ENCODE measurements at places on chromosomes 1 and 21.

GRCh38 chr1:171801487-171801891, 20.0 kb downstream of the METTL13 start:
- no peak for DNase-seq

DNA sequence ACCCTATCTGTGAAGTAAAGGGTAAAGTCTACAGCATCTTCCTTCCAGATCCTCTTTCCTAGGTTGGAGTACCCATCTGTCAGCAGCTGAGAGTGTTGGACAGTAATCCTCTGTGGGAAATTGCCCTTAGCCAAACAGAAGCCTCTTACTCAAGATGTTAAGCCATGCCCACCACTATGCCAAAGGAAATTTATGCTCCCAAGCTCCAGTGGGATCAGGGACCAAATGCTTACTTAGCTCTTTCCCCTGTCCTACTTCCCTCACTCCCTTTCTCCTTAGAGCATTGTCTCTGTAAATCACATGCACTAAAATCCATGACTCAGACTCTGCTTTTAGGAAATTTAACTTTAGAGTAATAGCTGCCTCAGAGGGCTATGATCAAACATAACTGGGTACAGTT, 254.0 kb downstream of the BRINP2 start:
- no peak for DNase-seq

DNA sequence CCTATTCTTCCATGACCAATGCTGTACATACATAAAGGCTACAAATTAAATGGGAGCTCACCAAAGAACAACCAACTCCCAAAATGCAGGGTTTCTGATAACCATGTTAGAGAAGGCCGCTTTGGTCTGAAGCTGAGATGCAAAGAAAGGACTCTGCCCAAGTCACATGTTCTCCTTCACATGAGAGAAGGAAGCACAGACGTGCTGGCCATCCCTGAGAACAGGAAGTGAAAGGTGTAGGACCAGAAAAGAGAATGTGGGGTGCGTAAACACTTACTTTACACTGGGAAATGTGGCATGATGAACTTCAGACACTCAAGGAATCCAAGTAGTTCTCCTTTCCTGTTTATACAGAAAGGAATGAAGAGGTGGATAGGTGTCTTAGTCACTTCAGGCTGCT, 31.7 kb upstream of the TADA1 start:
- no peak for DNase-seq

DNA sequence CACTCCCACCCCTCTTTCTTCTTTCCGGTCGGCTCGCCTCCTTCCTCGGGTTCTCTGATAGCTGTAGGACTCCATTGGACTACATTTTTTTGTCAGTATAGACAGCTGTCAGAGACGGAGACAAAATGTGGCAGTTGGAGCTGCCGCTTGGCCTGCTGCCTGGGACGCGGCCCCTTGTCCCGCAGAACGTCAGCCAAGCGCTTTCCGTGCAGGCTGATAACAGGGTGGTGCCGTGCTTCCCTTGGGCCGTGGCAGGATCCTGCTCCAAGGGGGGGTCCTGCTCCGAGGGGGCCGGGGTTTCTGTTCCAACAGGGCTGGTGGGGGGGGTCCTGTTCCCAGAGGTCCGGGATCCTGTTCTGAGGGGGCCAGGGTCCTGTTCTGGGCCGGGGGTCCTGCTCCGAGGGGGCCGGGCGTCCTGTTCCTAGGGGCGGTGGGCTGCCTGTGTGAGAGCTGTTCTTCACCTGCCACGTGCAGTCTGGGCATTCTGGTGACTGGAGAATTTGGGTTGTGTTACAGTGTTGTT, 4.9 kb downstream of the SKI start:
- DNase-seq: no peak

GRCh38 chr1:16387201-16388188, 20.5 kb downstream of the SZRD1 start:
- DNase-seq: no peak

DNA sequence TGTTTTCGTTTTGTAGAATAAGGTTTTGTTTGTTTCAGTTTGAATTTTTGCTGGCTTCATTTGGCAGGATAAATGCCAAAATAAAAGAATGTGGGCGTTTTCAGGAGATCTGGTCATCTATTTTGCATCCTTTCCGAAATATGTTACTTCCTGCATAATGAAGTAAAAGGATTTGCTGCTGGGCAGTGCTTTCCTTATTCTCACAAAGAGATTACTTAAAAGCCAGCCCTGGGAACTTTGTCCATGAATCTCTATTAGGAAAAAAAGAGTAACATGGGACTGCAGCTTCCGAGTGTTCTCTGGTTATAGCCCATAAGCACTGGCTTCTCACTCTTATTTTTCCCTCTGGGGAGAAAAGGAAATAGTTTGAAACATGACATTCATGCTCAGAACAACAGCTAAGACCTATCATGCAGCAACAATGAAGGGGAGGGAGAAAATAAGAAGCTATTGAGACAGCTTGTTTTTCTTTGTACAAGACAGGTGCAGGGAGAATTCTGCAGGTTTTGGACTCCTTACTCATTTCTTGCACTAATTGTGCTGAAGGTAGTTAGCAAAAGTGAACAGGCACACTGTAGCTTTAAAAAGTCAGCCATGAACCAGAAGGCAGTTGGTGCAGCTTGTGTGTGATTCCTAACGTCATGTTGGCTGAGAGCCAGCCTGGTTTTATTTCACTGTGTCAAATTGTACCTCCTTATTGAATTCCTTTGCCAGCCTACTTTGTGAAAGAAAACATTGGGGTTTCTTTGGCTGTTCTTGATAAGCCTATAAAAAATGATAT, at the start of gene SAMD13:
TSS of gene SAMD13 (plus strand) at position 705 of the 781 bp plus-strand sequence. CDS start 1,527 bp downstream, outside the sequence.
- no peak for DNase-seq

- no peak for DNase-seq
These were observed 200.4 kb upstream of the FGGY start for GRCh38 chr1:59096501-59096900.

DNA sequence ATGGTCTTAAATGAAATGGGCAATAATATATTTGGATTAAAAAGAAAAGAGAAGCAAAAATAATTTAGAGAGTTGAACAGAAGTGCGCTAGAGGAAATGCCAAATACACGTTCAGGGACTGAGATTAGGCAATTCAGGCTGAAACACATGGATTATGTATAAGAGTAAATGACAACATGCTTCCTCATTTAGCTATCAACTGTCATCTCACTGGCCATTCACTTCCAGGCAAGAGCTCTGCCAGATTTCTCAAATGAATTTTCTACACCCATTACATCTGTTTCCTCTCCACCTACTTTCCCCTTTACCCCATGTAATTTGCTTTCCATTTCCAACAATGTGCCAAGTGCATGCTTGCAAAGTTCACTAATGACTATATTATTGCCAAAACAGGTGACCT, 582.4 kb downstream of the LTN1 start:
- no peak for DNase-seq

DNA sequence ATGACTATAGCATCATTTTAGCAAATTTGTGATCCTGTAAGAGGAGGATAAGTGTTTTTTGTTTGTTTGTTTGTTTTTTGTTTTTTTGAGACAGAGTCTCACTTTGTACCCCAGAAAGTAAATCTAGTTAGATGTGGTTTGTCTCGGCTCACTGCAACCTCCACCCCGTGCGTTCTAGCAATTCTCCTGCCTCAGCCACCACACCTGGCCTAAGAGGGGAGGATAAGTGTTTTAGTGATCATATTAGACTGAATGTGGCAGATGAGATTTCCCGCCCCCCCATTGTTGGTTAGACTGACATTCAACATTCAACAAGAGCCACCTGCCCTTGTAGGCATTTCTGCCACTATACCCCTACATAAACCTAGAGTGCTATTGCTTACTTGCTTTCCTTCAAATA, 98.5 kb downstream of the OSBPL9 start:
- no peak for DNase-seq

- no peak for DNase-seq
These were observed 14.5 kb downstream of the DUSP10 start for GRCh38 chr1:221727146-221728036.

GRCh38 chr1:11925938-11926292, 312 bp downstream of the KIAA2013 start:
- DNase-seq: no peak

Data from GM12892 (cell line).